ENCODE measurements at places on chromosomes 7 and 10. TPM values are rescaled to one million over a fixed set of nuclear protein-coding genes. Genes with fewer than 3 reads are reported as not detected.

DNA sequence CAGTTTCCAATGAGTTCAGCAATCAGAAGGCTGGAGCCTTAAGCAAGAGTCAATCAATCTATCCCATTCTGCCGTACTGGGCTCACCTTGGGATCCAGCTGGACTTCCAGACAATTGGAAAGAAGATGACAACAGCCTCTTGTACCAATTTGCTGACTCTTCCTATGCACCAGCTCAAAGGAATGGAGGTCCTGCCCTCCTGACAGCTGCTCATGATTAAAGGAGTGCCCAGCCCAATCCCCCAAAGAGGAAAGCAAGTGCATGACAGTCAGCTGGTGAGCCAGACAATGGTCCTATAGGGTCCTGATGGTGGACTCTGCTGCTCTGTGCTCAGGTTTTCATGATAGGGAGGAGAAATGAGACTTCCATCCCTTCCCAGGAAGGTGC lies 25.1 kb downstream of the VSTM4 start:
- DNase-seq = no peak

DNA sequence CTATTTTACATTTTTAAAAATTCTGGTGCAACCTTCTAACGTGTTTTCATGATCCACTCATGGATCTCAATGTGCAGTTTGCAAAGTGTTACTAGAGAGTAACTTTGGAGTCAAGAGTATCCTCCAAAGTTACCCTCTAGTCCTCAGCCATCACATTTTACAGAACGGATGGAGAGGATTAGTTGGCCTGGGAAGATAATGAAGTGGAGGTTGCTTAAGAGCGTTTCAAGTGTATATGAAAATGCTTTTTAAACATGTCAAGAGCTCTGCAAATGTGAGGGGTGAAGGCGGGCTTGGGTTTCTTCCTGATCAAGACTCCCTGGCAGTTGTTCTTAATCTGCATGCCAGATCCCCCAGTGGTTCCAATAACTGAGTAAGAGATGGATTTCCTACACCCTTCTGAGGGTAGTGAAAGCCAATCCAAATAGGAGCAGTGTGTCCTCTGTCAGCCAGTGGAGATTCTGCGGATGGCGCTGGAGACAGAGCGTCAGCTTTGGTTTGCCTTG lies 299.4 kb upstream of the NPVF start:
- DNase-seq = no peak

DNA sequence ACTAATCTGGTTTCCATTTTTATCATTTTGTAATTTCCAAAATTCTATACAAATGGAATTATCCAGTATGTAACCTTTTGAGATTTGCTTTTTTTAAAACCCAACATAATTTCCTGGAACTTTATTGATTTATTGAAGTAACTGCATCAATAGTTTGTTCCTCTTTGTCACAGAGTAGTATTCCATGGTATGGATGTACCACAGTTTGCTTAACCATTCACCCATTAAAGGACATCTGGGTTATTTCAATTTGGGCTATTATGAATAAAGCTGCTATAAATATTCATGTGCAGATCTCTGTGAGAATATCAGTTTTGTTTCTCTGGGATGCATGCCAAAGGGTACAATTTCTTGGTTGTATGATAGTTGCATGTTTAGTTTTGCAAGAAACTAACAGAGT lies 2.9 kb downstream of the GPNMB start:
- no peak for DNase-seq

DNA sequence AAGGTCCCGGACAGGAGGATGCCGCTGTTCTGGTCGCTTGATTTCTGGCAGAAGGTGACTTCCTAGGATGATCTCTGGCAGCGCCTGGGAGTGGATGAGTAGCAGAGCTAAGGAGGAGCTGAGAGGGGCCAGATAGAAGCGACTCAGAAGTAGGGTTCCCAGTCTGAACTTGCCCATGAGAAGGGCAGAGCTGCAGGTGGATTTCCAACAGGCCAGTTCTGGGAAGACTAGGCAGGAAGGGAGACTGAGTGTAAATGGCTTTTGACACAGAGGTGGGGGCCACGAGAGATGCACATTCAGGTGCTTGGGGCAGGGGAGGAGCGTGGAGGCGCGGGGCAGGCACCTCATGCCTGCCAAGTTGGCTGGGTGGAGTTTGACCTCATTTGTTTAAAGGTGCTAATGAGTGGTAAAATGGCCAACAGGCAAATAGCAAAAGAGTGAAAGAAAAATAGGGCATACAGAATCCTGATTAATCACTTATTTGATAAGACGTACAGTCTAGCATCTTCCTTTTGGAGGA lies 58.8 kb downstream of the SHH start:
- no peak for DNase-seq

- DNase-seq = no peak
Observed at GRCh38 chr7:5396542-5396941, 27.1 kb downstream of the TNRC18 start.

DNA sequence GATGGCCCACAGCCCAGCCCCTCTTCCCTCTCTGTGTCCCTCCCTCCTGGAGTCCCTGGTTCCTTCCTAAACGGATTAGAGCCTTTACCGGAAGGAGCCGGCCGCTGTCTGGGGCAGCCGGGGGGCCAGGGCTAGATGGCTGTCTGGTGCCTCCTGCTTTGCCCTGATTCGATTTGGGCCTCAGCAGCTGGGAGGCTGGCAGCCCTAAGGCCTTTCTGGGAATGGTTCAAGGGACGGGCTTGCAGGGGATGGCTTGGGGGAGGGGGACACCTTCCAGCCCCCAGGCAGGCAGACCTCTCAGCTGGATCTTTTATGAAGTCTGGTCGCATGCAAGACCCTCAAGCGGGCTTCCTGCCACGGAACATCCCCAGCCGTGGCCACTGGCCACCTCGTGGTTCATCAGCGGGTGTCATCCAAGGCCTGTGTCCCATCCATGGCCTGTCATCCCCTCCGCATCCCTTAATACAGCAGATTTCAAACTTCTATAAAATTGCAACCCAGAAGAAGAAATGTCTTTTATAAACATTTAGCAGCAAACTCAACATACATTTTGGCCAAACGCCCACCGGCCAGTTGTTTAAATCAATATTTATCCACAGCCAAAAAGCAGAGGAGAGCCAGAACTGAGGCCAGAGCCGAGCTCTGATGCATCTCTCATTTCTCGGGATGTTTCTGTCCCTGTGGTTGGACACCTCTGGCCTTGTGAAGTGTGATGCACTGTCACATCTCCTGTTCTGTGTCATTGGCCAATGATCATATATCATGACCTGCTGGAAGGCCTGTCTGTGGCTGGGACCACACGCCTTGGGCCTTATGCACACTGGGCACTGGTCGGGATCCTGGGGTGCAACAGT lies 52.0 kb downstream of the GTF2IRD1 start:
- DNase-seq = no peak

- DNase-seq = no peak
Observed at GRCh38 chr7:45606050-45606449, 31.9 kb downstream of the ADCY1 start.

GRCh38 chr7:67823345-67823744 lies 826.7 kb downstream of the TYW1 start:
- DNase-seq = no peak

GRCh38 chr10:63641799-63642198 lies 120.6 kb downstream of the REEP3 start:
- DNase-seq = no peak

- no peak for DNase-seq
Observed at GRCh38 chr10:22344781-22345300, 455 bp upstream of the SPAG6 start.

DNA sequence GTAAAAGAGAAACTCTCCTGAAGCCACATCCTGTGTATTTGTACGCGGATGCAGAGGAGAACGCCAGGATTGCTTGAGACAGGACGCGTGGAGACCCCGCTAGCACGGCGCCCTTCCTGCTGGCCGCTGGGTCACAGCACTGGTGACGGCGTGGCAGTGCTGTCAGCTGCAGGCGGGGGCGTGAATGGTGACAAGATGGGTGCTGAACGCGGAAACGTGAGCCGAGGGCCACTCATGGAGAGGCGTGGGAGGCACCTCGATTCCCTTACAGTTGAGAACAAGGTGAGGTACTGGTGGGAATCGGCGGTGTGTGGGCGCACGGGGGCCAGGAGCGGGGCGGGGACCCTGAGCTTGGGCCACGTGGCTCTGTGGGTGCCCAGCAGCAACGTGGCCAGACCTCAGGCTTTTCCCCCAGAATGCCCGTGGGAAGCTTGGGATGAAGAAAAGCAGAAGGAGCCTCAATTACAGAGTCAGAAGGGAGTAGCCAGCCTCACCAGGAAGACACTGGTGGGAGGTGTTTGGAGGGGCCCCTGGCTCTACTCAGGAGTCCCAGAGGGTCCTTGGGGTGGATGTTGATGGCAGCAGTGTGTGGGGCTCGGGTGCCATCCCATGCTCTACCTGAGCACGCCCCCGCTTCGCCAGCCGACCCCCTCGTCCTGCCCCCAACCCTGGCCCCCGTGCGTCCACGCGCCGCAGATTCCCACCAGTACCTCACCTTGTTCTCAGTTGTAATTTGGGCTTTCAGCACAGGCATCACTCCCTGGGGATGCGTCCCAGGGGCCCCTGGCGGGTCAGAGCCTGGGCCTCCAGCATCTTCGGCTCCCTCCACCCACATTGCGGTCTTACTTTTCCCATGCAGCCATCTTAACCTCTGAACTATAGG lies 208.4 kb upstream of the TCERG1L start:
- no peak for DNase-seq

GRCh38 chr10:90658791-90659190 lies 199.0 kb downstream of the HTR7 start:
- no peak for DNase-seq

DNA sequence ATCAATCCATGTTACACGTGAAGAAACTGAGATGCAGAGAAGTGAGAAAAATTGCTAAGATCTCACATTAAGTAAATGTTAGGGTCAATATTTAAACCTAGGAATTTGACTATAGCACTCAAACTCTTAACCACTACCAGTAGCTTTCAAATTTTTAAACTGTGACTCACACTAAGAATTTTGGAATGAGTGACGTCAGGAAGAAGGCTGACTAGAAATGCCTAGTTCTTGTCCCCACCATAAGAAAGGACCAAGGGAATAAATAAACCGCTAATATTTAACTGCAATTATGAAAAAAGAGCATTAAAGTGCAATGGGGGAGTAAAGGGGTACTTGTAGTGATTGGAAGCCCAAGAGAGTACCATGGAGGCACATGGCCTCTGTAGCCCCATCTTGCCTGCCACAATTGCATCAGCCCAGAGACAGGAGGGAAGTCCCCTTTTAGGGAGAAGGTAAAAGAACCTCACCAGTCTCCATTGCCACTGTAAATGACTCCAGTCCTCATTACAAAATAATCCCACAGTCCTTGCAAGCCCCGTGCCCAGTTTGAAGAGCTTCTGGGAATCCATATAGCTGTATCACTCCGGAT lies 3.5 kb upstream of the AKR1B1 start:
- no peak for DNase-seq

DNA sequence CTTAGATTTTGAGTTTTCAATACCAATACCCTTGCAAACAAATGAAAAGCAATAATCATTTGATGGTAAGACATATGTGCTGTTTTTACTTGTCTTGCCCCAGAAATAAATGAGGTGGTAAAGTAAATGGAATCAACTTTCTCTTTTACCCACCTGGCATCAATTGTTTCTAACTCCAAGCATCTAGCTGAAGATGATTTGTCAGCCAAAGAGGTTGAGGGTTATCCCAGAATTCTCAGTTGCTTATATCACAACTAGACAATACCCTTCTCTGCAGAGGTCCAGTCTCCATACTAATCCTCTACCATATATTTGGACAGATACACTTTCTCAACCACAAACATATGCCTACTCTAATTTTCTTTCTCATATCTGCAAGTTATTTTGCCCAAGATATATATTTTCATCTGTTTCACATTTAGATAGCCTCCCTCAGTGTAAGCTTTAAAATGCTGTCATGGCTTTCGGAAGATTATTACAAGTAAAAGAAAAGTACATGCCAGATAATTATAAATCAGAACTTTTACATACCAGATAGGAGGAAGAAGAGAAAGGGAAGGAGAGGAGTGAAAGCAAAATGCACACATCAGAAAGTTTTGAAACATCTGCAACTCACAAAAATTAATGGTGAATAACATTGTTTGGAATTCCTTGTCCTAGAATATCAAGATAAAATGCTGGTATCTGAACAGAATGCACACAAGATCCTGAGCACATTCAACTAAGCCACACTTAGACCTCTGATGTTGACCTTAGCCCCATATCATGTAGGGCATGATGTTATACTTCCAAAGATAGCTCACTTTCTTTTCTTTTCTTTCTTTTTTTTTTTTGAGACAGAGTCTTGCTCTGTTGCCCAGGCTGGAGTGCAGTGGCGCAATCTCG lies 146.6 kb downstream of the REEP3 start:
- DNase-seq = no peak

DNA sequence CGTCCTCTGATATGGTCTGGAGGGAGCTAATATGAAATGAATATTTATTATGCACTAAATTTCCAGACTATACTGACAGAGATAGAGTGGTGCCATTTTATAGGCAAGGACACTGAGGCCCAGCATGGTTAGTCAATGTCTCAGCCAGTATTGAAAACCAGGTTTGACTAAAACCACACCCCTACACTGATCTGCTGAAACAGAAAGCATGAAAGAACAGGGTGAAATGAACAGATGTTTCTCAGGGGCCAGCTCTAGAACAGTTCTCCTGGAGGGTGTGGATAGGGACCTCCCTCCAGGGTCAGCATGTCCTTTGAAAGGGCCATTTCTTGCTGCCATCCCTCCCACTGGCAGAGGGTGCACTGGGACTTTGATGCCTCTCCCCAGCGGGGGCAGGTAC lies 700.5 kb downstream of the GRID1 start:
- no peak for DNase-seq

DNA sequence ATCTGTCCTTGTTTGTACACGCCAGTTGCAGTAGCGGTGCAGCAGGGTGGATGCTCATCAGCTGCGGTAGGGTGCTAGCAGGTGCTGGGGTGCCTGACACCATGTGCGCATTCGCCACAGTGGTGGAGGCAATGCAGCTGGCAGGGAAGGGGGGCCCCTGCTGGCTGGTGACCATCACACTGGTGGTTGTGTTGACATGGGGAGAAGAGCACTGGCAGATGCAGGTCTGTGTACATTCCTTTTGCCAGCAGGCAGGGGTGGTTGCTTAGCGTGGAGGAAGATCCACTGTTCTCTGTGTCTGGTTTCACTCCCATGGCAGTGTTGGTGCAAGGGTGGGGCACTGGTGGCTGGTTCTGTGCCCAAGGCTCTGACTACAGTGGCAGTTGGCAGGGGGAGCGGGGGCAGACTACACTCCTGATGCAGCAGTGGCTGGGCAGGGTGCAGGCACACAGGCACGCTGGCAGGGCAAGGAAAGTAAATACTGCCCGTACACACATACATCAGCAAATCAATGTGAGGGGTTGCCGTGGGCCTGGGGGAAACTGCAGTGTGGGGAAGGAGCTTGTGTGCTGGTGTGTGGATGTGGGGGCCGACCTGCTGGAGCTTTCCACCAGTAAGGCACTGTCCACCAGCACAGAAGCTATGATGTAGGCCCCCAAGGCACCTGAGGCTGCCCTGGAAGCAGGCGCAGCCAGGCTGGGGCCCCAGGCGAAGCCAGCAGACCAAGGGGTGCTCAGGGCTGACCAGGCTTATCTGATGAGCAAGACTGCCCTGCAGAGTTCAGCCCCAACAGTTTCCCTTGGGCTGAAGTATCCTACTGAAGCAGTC lies 87.2 kb upstream of the UNC5B start:
- peak; percentile 64 for DNase-seq

- no peak for DNase-seq
Observed at GRCh38 chr7:121279060-121279620, 49.7 kb upstream of the WNT16 start.

Gene VAX1
- 0.09 TPM for polyA plus RNA-seq

Gene CALCR
- 8.9 TPM for polyA plus RNA-seq

Gene MRPS16
- polyA plus RNA-seq = 67.5 TPM

Gene NUTM2E
- 0.42 TPM for polyA plus RNA-seq

Gene LIPN
- not detected for polyA plus RNA-seq

Gene PCLO
- polyA plus RNA-seq = 0.47 TPM

Gene ITIH5
- polyA plus RNA-seq = 36.9 TPM

Gene PNLIP
- polyA plus RNA-seq = not detected

Gene NKX1-2
- not detected for polyA plus RNA-seq

Gene EBLN1
- not detected for polyA plus RNA-seq
